ENCODE measurements at places on chromosomes 4 and X.
A peak's percentile ranks its signal among the peaks of the same experiment; 100 is the strongest.

- DNase-seq: no peak
Measured at GRCh38 chr4:23547096-23547495, 342.8 kb downstream of the PPARGC1A start.

DNA sequence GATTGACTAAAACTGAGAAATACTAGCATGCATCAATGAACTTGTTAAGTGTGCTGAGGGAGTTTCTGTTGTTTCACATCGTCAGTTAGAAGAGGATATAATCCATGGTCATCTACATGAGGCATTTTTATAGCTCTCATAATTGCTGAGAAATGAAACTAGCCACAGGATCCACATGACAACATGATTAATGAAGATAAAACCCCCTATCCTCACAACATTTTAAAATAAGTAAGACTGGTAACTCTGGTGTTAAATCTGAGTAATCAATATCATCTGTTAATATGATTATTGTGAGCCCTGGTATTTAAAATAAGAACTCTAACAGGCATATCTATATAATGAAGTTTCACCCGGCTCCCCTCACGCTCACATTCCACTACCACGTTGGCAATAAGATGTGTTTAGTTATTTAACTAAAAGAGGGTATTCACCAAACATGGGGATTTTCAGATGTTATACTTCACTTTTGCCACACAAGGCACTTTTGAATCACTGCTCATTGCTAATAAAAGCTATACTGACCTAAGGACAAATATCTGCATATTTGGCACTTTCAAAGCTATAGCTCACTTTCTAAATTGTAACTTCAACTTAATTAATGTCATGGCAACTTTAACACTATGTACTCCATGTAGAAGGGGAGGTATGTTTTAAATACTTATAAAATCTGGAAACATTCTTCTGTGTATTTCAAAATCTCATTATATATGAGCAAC is 6.7 kb downstream of the UNC5C start:
- no peak for DNase-seq

DNA sequence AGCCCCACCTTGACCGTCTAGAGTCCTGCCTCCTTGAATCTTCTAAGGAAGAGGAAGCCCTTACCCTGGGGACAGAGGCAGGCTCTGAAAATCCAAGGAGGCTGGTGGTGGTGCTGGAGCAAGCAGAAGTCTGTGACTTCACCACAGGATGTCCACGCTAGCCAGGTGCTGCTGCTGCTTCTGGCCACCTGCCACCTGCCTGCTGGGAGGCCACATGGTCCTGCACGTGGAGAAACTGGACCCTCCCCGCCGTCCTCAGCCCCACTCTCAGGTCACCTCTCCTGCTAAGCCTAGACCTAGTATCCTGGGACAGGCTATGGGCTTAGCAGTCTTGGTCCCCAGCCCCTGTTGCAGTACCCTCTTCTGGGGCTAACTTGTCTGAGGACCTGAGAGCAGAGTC is 15.8 kb downstream of the TMEM31 start:
- DNase-seq: no peak

- peak; percentile 39 for DNase-seq
Measured at GRCh38 chrX:47311932-47312774, 58.2 kb upstream of the ZNF157 start.

GRCh38 chr4:87025614-87026041 is 90.8 kb downstream of the AFF1 start:
- no peak for DNase-seq

GRCh38 chr4:88526221-88526815 is 2.7 kb upstream of the PYURF start:
- DNase-seq: no peak

- no peak for DNase-seq
Measured at GRCh38 chr4:22686141-22686540, 6.6 kb upstream of the GBA3 start.

DNA sequence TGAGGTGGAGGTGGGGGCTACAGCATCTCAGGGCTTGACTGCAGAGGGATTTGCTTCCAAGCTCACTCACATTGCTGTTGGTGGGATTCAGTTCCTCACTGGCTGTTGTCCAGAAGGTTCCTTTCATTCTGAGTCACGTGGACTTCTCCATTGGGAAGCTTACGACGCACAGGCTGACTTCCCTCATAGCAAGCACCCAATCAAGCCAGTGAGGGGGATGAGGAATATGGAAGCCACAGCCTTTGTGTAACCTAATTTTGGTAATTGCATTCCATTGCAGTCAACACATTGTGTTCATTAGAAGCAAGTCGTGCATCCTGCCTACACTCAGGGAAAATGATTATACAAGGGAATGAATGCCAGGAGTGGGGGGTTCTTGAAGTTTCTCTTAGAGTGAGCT is 32.7 kb upstream of the MXRA5 start:
- DNase-seq: no peak

- no peak for DNase-seq
Measured at GRCh38 chr4:3208826-3209225, 40.1 kb upstream of the MSANTD1 start.

Measured in H7 (cell line).